PC-9 (cell line): ENCODE measurements at places on chromosomes 7 and 10. TPM values are rescaled to one million over a fixed set of nuclear protein-coding genes. Genes with fewer than 3 reads are reported as not detected.

GRCh38 chr10:130018265-130018664, 54.2 kb upstream of the EBF3 start:
- H3K27ac ChIP-seq, result no peak overlapping the region
- no peaks in the 10 kb centered on the region for H3K36me3 ChIP-seq

DNA sequence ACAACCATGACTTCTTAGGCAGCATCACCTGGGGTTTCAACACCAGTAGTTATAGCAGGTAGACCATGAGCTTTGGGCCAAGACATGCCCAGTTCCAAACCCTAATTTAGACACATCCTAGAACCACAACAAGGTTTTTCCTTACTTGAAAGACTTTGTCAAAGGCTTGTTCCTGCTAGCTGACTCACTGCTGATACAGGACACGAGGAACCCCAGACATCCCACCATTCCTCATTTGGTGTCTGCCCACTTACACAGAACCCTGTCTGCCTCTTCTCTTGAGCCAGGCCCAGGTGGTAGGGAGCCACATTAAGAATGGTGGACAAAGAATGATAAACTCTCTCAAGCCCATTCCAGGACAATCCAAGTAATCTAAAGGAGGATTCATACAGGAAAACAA, 109.0 kb downstream of the CCDC71L start:
- no peak for DNase-seq
- no peaks in the 10 kb centered on the region for H3K36me3 ChIP-seq
- H3K27me3 ChIP-seq, result no peaks in the 10 kb centered on the region
- no peak overlapping the region for H3K27ac ChIP-seq
- H3K4me3 ChIP-seq, result no peak overlapping the region

GRCh38 chr10:128123846-128124245, 2.4 kb downstream of the MKI67 start:
- peaks cover 22% of the 10 kb centered on the region for H3K4me1 ChIP-seq
- DNase-seq, result no peak
- H3K4me3 ChIP-seq, result peak overlapping the region; percentile 71; the same call in 1 of the 2 replicates

- no peaks in the 10 kb centered on the region for H3K4me1 ChIP-seq
- DNase-seq, result no peak
- H3K27me3 ChIP-seq, result peaks cover 100% of the 10 kb centered on the region
- no peak overlapping the region for H3K4me3 ChIP-seq
Measured at GRCh38 chr7:154857728-154858681, 144.9 kb downstream of the PAXIP1 start.

The PSD gene
- total RNA-seq, result 1.6 and 2.3 TPM in 2 replicates

The CAMK1D gene
- 6.0 and 8.8 TPM in 2 replicates for total RNA-seq

The MOSPD3 gene
- total RNA-seq, result 38.1 and 38.8 TPM in 2 replicates
